ENCODE measurements at places on chromosomes 1 and 21.

- no peak for DNase-seq
Measured at GRCh38 chr1:30411206-30411605, 312.2 kb downstream of the MATN1 start.

DNA sequence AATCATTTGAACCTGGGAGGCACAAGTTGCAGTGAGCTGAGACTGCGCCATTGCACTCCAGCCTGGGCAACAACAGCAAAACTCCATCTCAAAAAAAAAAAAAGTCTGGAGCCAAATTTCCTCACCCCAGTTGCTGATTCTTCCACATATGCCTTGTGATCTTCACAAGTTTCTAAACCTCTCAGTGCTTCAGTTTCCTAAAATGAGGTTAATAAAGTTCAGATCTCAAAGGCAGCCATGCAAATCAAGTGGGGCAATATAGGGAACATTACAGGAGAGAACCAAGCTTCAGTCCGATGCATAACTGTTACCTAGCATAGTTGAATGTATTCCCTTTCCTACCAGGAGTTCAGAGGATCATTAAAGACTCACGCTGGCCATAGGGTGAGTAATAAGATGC, 4.8 kb downstream of the ITLN1 start:
- DNase-seq: no peak

DNA sequence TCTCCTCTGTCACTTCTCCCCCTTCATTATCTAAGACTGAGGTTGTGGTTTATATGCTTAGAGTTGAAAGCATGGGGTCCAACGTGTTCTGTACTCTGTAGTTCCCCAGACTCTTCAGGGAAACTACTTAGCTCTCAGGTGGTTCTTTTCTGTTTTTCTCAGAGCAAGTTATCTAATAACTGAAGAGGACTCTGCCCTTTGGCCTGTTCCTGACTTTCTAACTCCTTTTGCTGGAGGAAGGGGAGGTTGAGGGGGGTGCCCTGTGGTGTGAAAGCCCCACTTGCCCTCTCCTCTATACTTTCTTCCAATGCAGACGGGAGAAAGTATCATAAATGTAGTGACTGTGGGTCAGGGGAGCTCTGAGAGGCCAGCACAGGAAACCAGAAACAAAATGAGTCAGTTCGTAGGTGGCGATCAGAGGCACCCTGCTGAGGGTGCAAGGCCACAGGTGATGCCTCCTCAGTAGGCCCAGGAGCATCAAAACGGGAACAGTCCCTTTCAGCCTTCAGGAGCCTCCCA, 5.0 kb downstream of the SLC25A44 start:
- no peak for DNase-seq

- DNase-seq: no peak
Measured at GRCh38 chr1:237763137-237763536, 127.6 kb downstream of the ZP4 start.

- no peak for DNase-seq
Measured at GRCh38 chr1:228325267-228325666, 81.4 kb downstream of the TRIM11 start.

DNA sequence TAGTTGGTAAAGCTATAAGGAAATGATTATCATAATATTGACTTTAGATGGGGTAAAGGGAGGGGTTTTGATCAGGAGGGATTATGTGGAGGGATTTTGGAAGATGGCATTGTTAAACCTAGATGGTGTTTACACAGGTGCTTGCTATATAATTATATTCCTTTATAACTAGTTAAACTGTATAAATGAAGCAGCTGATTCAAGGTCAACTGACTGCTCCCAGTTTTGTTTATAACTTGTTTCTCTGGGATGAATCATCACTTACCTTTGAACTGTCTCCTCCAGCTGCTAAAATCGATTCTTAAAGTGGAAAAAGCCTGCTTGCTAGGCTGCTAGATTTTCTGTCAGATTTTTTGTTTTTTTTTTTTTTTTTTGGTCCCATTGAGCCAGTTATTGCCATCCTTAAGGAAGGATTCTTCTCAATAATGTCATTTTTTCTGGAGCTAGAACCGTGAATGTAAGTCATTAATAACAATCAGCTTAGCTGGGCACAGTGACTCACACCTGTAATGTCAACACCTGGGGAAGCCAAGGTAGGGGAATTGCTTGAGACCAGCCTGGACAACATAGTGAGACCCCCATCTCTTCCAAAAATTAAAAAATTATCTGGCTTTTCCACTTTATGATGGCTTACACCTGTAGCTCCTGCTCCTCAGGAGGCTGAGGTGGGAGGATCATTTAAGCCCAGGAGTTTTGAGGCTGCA, 153.2 kb downstream of the PIK3R3 start:
- DNase-seq: no peak

DNA sequence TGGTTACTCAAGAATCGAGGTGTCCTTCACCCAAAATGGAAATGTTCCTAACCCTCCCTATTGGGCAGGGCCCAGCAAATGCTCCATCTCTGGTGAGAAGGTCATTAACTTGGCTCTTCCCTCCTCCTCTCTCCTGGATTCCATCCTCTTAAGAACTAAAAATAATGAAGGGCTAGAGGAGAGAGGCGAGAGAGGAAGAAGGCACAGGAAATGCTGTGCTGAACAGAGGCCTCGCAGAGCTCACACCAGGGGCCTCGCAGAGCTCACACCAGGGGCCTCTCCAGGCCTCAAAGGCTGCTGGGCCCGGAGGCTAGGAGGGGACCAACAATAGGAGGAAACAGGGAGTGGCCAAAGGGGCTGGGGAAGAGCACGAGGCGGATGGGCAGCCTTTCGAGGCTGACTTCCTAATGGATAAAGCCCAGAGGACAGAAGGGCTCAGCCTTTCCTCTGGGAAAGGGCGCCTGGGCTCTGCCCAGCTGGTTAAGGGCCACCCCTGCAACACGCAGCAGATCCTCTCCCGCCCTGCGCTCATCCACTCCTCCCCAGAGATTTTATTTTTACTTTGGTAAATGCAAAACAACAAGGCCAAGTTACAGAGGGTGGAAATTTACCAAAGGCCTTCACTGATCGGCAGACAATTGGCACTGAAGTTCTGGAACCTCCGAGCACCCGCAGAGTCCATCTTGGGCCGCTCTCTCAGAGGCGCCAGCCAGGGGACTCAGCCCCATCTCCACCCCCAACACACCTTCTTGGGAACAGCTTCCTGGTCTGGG, 78.5 kb downstream of the ITPKB start:
- no peak for DNase-seq

GRCh38 chr1:161549652-161550051, at the start of gene FCGR3A:
Gene FCGR3A (minus strand): TSS chr1:161549818. CDS start chr1:161549736, 82 bp downstream.
- DNase-seq: no peak

GRCh38 chr1:157105298-157105987, 5.8 kb upstream of the ETV3L start:
- DNase-seq: no peak

DNA sequence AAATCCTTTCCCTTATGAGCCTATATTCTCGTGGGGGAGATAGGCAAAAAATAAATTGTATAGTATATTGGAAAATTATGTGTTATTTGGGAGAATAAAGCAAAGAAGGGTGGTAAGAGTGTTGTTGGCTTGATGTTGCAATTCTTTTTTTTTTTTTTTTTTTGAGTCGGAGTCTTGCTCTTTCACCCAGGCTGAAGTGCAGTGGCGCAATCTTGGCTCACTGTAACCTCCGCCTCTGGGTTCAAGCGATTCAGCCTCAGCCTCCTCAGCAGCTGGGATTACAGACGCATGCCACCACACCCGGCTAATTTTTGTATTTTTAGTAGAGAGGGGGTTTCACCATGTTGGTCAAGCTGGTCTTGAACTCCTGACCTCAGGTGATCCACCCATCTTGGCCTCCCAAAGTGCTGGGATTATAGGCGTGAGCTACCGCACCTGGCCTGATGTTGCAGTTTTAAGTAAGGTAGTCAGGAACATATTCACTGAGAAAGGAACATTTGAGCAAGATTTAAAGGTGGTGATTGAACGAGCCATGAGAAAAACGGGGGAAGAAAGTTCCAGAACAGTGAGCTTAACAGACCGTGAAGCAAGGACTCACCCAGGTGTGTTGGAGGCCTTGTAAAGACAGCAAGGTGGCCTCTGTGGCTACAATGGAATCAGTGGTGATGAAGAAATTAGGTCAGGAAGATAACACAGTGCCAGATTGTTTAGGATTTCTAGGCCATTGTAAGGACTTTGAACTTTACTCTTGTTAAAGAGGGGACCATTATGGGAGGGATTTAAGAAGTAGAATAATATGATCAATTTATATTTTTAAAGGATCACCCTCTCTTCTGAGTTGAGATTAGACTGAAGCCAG, 45.8 kb downstream of the RPRD2 start:
- no peak for DNase-seq

- no peak for DNase-seq
Measured at GRCh38 chr1:171869097-171869496, 27.8 kb downstream of the DNM3 start.

DNA sequence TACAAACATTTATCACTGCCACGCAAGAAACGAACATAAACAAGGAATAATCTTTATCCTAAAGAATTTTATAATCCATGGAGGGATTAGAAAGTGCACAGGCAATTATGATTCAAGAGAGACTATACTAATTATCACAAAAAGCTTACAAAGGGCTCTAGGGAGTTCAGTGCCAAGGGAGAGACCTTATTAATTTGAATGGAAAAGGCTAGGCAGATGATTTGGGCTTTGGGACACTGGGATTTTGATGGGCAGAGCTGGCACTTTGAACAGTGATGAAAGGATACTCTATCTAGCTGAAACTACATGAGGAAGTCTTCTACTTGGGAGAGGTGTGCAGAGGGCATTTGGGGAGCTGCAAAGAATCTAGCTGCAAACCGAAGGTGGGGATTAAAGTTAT, 48.9 kb upstream of the IVNS1ABP start:
- no peak for DNase-seq

DNA sequence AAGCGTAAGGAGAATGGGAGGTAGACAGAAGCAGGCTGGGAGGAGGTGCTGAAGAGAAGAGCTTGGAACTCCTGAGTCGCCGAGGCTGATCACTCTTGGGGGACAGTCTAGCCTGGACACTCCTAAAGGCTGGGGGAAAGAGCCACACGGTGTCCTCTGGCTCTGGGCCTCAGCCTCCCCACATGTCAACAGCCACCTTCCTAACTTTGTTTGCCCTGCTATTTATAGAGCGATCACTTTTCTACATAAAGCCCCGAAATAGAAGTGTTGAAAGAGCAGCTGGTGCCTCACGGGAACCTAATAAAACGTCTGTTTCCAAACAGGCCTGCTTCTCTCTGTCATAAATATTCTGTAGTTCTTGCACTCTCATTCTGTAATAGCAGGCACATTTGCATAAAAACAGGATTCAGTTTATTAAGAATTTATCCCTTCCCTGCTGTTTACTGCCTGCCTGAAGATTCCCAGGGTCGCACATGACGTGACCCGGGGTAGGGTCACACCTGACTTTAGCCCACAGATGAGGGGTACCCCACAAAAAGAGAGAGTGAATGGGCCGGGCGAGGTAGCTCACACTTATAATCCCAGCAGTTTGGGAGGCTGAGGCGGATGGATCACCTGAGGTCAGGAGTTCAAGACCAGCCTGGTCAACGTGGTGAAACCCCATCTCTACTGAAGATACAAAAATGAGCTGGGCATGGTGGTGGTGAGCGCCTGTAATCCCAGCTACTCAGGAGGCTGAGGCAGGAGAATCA, 212.5 kb downstream of the TOMM20 start:
- no peak for DNase-seq

GRCh38 chr1:246793356-246793896, 69.2 kb downstream of the SCCPDH start:
- no peak for DNase-seq

- no peak for DNase-seq
Measured at GRCh38 chr1:226510453-226510852, 38.1 kb upstream of the STUM start.

DNA sequence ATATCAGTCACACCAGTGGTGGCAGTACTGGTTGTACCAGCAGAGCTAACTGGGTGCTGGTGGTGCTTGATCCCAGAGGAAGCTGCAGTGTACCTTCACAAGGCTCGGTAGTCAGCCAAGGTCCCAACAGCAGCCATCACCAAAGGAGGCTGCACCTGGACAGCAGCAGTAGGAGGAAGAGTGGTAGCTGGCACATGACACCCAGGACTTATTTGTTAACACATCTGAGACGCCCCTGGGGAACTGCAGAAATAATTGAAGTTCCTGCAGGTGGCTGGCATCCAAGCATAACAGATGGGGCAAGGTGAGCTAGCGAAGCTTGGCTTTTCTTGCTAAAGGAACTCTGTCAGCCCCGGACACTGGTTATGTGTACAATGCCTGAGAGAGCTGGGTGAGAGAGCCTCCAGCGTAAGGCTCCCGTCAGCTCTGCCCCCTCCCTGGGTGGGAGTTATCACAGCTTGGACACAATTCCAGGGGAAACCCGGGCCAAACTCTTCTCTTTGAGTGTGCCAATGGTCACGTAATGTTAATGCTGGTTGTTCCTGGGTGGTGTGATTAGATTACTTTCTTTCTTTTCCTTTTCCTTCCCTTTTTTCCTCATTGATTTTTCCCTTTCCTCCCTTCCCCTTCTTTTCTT, 29.1 kb upstream of the PARP1 start:
- no peak for DNase-seq

DNA sequence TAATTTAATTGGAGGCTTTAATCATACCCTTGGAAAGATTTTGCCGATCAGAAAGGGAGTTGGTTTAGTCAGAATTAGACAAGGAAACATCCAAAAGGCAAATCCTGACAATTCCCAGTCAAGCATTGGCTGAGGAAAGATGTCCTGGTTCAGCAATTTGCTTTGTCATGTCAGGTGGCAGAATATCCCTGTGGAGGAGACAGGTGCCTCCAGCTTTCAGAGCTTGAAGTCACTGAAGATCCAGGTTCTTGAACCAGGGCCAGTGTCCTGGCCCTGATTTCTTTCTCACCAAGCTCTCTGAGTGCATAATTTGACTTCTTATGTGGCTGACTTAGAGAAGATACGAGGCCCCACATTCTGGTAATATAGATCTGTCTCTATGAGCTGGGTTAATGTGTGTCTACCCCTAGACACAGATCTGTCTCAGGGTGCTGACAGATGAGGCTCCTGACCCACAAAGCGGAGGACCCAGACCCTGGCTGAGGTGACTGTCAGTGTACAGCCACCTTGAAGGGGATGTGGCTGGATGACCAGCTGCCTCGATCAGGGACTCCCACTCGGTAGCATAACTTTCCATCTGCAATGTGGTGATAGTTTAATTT, 118.9 kb downstream of the HHAT start:
- no peak for DNase-seq

GRCh38 chr1:201686714-201687455, 142.1 kb upstream of the IPO9 start:
- DNase-seq: no peak

GRCh38 chr1:212205843-212206242, 79.4 kb upstream of the PPP2R5A start:
- DNase-seq: no peak

DNA sequence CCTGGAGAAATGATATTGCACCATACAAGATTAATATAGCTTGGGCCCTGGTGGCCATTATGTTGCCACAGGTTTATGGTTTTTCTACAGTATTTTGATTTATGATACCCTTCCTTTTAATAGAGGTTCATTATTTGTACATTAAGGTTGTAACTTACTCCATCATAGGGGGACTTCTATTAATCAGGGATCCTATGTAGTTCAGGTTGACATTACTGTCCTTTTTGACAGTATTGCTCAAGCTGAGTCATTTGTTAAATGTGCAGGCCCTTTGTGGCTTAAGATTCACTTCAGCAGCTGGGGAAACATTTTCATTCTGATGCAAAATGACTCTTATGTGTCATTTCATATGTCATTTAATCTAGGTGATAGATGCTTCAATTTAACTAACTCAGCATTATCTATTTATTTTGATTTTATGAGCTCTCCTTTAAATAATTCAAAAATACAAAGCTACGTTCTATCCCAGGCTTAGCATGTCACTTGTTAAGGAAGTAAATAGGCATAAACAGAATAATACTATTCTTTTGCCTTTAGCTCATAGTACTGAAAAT, 686.9 kb upstream of the NCAM2 start:
- DNase-seq: no peak

All from activated gamma-delta T cell (primary cell).